RWPE1 (cell line): ENCODE measurements at places on chromosomes 13 and 19.

DNA sequence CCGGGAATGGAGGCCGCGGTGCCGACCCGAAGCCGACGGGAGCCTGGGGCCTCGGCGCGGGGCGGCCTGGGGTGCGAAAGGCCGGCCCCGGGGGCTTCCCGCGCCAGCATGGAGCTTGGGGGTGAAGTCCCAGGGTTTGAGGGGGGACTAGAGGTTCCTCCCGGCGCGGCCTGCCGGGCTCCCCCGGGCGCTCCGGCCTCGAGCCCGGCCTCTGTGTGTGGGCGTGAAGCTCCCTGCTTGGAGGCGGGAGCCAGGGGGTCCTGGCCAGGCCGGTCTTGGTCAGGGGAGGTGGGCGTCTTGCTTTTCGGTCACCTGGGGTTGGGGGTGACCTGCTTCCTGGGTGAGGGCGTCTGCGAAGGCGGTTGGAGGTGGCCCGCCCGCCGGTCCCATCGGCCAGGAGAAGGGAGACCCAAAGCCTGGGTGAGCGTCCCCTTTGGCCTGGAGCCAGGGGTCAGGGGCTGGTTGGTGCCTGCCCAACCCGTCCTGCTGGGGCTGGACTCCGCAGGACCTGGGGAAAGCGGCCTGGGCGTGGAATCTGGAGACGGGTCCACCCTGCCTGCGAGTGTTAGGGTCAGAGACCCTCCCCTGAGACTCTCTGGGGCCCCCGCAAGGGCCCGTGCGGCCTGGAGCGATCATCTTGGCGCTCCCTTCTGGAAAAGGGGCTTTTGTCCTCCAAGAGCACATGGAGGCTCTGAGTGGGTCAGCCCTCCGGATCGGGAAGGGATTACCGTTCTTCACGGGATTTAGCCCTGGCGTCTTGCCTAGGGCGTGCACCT, 535 bp downstream of the BSG start:
- DNase-seq: peak; percentile 71

- no peak for DNase-seq
Observed at GRCh38 chr13:67341406-67341805, 111.3 kb upstream of the PCDH9 start.

- no peak for DNase-seq
Observed at GRCh38 chr13:84566780-84567179, 684.5 kb upstream of the SLITRK1 start.

GRCh38 chr19:44738603-44739558, 9.6 kb upstream of the BCL3 start:
- no peak for DNase-seq

DNA sequence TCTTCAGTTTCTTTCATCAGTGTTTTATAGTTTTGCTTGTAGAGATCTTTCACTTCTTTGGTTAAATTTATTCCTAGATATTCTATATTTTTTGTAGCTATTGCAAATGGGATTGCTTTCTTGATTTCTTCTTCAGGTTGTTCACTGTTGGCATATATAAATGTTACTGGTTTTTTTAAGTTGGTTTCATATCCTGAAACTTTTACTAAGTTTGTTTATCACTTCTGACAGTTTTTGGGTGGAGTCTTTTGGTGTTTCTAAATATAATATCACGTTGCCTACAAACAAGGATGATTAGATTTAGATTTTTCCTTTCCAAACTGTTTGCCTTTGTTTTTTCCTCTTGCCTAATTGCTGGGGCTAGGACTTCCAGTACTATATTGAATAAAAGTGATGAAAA, 109.7 kb downstream of the PAN3 start:
- no peak for DNase-seq

GRCh38 chr13:24500977-24501376, 11.6 kb downstream of the PARP4 start:
- DNase-seq: peak; percentile 45

DNA sequence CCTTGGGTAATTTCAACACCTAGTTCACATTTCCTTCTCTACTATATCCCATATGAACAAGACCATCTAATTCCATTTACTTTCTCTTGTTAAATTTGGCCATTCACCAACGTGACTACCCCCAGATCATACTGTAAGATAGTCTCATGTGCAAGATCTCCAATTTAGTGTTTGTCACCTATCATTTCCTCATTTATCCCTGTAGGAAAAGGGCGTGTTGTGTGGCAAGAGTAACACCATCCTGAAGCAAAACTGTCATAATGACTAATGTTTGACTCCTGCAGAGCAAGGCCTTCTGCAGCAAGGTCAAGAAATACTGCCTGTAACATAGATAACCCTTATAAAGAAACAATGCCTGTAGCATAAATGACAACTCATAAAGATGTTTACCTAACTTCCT, 51.3 kb downstream of the SUCLA2 start:
- DNase-seq: no peak

- DNase-seq: peak; percentile 26
Observed at GRCh38 chr19:53772943-53773342, 51.2 kb downstream of the NLRP12 start.

DNA sequence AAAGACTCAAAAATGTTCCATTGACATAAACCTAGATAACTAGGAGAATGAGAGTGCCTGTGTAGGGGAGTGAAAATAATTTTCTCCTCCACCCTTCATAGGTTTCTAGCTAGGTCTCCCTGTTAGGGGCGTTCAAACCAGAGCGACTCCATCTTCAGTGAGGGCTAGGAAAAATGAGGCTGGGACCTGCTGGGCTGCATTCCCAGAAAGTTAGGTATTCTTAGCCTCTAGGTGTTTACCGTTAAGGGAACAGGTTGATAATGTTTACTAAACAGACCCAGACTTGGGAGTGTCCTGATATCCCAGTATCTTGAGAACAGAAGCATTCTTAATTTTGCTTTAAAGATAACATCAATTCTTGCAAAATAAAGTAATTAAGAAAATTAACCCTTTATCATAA, 20.1 kb downstream of the PABPC3 start:
- no peak for DNase-seq

DNA sequence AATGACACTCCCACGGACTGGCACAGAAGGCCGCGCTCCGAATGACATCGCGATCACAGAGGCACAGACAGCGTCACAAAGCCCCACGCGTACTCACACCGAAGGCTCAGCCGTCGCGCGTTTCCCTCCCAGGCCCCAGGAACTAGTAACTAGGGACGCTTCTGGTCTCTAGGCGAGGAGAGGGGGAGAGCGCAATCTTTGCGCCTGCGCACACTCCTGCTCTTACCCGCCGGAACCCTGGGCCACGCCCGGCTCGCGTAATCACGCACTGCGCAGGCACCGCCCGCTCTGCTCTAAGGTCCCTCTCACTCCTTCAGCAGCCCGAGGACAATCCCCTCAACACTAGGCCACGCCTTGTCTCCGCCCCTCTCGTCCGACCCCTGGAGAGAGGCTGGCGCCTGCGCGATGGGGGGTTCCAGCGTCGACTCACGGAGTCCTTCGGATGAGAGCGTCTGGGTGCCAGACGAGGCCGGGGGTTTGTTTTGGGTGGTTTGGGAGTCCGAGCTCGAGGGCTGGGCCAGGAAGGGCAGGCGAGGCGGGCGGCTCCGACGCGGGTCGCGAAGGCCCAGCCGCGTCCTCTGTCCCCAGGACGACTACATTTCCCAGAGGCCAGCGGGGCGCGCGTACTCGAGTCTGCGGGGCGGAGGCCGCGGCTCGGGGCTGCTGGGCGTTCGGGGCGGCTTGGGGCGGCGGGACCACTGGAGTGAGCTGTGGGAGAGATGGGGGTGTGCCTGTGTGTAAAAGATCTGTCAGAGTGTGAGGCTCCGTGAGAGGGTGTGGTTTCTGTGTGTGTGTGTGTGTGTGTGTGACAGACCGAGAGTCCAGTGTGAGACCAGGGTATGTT, at the start of gene ZNF471:
Gene ZNF471, plus strand, starts transcription at position 410 of the 844 bp plus-strand sequence. CDS start 3,717 bp downstream, outside the sequence.
- DNase-seq: peak; percentile 69

- peak; percentile 46 for DNase-seq
Observed at GRCh38 chr19:35715981-35716800, 1.6 kb upstream of the KMT2B start.

DNA sequence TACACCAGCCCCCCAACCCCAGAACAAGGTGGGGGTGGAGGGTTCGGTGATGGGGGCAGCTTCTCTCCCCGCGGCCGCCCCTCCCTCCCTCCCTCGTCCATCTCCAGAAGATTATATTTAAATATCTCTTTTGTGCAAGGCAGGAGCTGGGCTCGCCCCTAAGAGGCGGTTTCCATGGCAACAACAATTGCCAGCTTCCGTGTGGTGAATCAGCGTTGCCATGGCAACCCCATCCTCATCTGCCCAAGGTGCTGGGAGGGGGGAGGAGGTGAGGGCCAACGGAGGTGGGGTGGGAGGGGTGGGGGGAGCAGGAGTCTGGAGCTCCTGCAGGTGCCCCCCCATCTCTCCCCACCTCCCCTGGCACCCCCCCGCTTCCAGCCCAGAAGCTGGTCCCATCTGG, 46.4 kb downstream of the CELF5 start:
- peak; percentile 53 for DNase-seq

DNA sequence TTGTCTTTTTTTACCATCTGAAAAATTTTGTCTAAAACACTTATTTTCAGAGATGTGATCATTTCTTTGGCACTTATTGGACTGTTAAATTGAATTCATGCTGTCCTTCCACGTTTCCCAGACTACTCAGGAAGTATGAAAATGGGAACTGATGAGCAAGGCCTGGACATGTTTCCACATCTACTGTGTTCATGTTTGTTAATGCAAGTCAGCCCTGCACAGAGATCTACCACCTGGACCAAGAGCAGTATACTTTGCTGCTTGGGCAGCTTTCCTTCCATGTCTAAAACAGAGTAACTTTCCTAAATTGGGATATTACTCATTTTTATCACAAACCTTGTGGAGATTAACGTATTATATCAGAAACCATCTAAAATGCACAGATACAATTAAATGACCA, 687.4 kb downstream of the DIAPH3 start:
- DNase-seq: no peak
